ENCODE measurements at places on chromosomes 2 and 18.

DNA sequence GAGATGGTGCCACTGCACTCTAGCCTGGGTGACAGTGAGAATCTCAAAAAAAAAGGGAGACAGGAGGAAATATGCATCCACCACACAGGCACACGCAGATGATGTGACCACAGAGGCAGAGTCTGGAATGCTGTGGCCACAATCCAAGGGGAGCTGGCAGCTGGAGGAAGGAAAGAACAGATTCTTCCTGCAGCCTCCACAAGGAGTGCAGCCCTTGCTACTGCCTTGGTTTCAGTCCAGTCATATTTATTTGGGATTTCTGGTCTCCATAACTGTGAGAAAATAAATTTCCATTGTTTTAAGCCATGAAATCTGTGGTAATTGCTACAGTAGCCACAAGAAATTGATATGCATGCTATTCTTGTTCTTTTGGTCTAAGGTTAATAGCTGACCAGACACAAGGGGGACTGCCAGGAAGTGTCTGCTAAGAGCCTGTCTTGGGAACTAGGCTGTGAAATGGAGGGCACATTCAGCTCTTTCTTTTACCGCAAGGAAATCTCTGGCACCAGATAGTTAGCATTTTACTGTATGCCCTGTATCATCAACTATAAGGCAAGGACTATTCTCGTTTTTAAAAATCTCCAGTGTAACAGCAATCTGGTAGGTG is 133.1 kb upstream of the SEC11C start:
- no peak for DNase-seq

GRCh38 chr18:55362303-55362702 is 225.7 kb downstream of the TCF4 start:
- DNase-seq: no peak

- no peak for DNase-seq
These were observed 113.0 kb downstream of the RND3 start for GRCh38 chr2:150374492-150374891.

GRCh38 chr2:120177973-120178372 is 45.2 kb downstream of the TMEM185B start:
- no peak for DNase-seq

DNA sequence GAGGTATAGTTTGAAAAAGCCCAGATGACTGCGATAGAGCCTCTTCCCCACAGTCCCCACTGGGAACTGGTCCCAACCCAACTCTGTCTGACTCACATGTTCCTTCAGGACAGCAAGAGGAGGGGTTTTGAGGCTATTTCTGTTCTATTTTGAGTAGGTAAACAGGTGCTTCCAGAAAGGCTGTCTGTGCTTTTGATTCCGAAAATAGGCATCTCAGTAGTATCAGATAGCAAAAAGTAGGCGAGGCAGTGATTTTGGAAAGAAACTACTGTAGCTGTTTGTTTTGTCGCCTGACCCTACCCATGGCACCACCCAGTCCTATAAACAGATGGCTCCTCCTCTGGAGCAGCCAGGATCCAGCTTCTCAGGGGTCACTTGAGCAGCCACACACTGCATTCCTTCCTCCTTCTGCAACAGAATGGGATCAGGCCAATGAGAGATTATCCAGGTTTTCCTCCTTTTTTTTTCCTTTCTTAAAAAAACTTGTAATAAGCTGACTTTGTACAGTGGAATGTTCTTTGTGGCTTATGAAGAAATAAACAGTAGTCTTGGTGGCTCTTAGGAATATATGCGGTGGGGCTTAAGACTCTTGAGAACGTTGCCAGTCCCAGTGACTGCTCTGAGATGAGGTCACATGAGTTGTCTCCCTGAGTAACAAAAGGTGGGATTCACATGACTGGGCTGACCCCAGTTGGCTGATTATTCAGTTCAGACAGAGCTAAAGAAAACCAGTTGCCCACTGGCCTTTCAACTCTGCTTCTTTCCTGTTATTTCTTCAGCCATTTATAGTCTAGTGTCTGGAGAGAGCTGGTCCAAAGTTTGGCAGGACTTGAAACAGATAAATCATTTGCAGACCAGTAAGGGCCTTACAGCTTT is 98.6 kb downstream of the KCNS3 start:
- no peak for DNase-seq

DNA sequence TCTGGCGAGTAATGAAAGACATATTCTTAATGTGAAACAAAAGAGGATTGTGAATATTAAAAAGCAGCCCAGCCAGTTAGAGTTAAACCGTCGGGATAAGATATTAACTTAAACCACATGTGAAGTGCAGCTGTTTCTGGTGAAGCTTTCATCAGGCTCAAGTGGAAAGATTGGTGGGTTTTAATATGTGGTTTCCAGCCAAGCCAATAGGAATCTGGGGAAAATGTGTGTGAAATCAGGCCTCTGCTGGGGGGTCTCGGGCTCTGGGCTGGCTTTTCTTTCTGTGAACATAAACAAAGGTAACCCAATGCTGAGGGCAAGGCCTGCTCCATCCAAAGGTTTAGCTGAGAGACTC is 279.6 kb downstream of the SLC4A3 start:
- no peak for DNase-seq

GRCh38 chr2:153870308-153870707 is 1.4 kb upstream of the GALNT13 start:
- DNase-seq: no peak

DNA sequence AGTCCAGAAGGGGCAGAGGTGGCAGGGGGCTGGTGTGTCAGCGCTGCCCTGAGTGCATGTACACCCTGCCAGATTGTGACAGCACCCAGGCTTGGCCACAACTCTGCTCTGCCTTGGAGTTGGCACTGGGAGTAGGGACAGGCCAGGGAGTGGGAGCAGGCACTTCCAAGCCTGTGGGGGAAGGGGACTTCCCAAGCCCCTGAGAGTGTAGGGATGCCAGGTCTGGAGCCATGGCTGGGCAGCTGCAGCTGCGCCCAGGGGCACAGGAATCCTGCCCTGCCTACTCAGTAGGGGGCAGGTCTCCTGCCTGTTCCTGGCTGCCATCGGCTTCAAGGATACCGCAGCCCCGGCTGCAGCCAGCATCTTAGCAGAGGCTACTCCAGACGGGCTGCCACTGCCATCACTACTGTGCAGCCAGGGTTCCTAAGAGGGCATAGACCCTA is 109.4 kb downstream of the CALCRL start:
- no peak for DNase-seq

DNA sequence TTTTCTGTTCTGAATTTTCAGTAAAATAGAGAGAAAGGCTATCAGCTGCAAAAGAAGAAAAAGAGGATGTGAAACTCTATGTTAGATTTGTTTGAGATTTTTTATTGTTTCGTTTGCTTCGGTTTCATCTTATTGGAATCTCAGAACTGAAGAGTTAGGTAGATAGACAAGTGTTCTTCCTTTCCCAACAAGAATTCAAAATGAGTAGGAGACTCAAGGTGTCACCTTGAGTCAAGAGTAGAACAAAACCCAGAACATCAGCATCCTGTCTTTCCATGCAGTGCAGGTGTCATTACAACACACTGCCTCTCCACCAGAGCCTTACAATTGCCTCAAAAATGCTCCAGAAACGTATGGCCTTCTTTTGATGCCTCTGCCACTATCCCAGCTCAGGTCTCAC is 21.1 kb downstream of the NBAS start:
- no peak for DNase-seq

DNA sequence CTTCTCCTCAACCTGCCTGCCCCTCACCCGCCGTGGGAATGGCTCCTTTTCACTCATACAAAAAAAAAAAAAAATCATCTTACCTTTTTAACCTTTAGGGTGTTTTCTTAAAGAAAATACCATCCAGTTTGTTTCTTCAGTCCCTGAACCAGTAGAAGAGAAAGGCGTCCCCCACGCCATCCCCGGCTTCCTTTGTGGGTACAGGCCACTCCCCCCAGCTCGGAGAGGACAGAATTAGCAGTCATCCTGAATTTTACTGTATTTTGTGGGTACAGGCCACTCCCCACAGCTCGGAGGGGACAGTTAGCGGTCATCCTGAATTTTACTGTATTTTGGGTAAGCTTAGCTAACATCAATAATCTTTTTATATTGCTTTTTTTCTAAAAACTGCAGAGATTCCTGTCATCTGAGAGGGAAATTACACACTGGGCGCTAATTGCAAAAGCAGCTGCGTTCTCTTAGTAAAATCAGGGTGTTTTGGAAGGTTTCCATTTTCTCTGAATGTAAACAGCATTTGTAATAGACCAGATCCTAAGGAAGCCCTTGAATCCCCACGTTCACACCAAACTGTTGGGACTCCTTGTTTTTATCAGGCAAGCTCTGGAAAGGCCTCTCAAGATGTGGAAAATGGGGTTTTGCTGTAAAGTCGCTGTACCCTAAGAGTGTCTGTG is 72.5 kb downstream of the NFATC1 start:
- no peak for DNase-seq

- no peak for DNase-seq
These were observed 141.2 kb downstream of the IKZF2 start for GRCh38 chr2:213010106-213010779.

DNA sequence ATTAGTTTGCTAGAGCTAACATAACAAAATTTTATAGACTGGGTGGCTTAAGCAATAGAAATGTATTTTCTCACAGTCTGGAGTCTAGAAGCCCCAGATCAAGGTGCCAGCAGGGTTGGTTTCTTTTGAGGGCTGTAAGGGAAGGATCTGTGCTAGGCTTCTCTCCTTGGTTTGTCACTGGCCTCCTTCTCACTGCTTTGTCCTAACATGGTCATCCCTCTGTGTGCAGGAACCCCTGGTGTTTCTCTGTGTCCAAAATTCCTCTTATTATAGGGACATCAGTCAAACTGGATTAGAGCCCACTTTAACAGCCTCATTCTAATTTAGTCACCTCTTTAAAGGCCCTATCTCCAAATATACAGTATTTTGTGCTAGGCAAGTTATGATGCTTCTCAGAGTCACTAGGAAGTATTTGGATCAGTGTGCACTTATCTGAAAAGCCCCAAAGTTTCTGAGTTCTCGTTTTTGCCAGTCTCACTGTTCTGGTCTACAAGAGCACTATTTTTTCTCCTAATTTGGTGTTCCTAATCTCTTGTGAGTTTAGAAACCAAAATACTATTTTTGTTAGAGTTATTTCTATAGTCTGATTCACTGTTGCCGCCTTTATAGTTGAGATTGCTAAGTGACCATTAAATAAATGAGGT is 29.0 kb downstream of the ZC3H6 start:
- DNase-seq: no peak

GRCh38 chr2:155309483-155309882 is 611.0 kb downstream of the KCNJ3 start:
- DNase-seq: no peak

DNA sequence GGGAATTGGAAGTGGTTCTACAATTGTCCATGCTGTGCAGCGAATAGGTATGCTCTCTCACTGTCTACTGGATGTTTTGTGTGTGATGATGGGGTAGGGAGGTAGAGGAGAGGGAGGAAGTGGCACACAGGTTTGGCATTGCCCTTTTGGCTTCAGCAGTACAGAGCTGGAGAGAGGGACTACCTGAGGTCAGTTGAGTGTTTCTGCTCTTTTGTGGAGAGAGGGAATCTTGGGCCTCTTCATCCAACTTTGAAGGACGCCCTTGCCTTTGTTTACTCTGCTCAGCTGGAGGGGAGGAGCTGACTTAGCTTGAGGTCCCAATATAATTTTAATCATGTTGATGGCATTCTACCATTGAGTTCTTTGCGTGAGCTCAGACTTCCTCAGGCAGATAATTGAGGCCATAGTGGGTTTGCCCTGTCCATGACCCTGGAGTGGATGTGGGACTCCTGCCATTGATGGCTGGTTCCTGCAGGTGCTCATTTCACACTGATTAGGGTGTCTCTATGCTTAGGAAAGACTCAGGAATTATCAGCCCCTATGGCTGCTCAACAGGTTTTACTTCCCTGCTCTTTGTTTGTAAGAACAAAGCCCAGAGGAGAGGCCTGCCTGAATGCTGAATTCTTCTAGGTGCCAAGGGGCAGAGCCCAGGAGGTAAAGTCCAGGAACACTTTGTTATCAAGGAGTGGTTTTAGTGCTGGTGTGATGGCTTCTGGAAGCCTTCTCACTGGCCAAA is 7.2 kb downstream of the RPIA start:
- no peak for DNase-seq

GRCh38 chr2:65027616-65028244 is 28.5 kb upstream of the CEP68 start:
- DNase-seq: no peak

DNA sequence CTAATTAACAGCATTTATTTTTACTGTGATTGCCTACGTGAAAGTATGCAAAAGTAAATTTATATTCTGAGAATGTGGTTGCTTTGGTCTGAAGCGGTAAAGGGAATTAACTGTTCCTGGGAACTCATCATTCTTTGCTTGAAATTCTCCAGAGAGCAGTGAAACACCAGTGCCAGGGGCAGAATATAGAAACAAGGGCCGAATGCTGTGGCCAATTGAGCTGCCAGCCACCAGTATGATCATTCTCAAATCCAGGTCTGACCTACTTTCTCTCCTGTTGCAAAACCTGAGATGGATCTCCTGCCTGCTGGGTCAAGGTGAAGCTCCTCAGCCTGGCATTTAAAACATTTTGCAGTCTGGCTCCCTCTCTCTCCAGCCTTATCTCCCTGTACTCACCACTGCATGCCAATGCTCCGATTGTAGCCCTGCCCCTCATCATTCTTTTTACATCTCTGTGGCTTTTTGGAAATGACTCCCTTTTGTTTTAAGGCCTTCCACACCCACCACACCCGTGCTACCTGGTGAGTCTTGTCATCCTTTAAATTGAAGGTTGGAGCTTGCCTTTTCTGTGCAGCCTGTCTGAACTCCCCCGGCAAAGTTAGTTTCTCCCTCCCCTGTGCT is 94.5 kb upstream of the TMEM178A start:
- no peak for DNase-seq

GRCh38 chr2:156933645-156934225 is 323.8 kb upstream of the GALNT5 start:
- no peak for DNase-seq

- DNase-seq: peak; percentile 74
These were observed 129.7 kb downstream of the TGIF1 start for GRCh38 chr18:3579701-3580100.

DNA sequence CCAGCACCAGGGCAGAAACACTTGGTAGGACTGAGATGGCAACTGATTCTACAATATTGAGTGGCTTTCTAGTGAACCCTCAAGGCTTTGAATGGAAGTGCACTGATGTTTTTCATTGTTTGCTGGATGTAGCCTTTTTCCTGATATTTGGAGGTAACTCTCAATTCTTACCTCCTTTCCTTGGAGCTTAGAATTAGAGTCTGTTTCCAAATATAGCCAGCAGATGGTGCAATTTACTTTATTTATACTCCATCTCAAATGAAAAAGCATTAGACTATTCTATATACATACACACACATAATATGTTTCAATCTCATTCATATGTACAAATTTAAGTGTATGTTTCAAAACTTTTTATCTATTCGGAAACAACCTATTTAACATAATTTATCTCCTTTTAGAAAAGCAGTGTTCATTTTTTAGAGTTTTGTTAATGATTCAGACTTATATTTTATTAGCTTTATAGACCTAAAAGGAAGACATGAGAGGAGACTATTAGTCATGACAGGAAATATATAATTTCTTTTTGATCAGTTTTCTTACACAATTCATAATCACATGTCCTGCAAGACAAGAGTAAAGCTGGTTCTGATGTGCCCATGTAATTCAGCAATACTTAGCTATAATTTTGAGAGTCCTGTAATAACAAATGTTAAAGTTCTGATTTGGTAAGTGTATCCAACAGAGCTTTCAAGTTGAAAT is 124.8 kb downstream of the NUP35 start:
- DNase-seq: peak; percentile 63
